ENCODE measurements at places on chromosomes 3 and 15. TPM values are rescaled to one million over a fixed set of nuclear protein-coding genes. Genes with fewer than 3 reads are reported as not detected.

GRCh38 chr3:196656213-196656612, 16.7 kb downstream of the NRROS start:
- no peak for DNase-seq

DNA sequence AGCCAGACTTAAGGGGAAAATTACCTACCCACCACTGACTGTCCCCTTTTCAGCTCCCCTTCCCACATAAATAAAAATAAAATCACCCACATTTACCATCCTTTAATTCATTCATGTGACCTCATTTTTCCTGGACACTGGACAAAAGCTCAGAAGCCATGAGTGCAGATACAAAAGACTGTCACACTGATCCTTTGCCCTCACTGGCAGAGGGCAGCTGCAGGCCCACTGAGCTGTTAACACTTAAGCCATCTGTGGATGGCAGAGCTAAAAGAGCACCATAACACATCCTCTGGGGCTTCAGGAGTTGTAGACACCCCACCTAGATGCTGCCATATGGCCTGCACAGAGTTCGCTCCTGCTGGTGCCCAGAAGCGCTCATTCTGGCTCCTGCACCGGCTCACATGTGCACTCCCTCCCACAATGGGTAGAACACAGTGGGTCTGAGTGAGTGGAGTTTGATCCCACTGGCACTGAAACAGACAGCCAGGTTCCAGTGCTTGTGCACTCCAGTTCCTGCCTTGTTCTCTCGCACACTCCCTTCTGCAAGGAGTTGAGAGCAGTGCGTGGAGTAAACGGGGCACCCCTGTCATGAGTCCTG, 38.8 kb downstream of the EDC3 start:
- DNase-seq, result no peak

DNA sequence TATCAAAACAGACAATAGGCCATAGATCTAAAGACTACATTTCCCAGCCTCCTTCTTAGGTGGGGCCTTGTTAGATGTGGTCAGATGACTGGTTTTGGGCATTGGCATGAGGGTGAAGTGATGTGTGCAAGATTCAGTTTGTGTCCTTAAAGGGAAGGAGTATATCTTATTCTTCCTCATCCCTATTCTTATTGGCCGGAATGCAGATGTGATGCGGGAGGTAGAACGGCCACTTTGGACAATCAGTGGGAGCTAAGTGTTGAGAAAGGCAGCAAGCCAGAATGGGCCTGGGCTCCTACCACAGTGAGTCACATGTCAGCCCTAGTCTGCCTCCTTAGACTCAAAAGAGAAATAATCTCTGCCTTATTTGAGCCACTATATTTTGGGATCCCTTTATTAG, 89.8 kb upstream of the MEX3B start:
- no peak for DNase-seq

- peak; percentile 20 for DNase-seq
Observed at GRCh38 chr15:66740802-66741201, 38.8 kb downstream of the SMAD6 start.

GRCh38 chr3:37814547-37814946, 47.1 kb upstream of the CTDSPL start:
- DNase-seq, result no peak

DNA sequence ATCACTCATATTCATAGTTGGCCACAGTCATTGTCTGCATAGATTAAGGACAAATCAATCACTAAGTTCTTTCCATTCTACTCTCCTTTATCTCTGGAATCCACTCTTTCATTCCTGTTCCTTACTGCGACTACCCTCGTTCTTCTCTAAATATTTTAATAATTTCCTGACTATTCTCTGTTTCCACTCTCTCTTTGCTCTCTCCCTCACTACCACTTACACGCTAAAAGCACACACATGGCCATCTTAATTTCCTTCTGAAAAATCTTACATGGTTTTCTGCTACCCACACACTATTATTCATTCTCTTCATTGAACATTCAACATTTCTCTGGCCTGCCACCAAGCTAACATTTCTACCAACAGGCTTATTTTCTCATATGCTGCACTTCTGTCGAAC, 279.6 kb upstream of the PLSCR5 start:
- DNase-seq, result no peak

DNA sequence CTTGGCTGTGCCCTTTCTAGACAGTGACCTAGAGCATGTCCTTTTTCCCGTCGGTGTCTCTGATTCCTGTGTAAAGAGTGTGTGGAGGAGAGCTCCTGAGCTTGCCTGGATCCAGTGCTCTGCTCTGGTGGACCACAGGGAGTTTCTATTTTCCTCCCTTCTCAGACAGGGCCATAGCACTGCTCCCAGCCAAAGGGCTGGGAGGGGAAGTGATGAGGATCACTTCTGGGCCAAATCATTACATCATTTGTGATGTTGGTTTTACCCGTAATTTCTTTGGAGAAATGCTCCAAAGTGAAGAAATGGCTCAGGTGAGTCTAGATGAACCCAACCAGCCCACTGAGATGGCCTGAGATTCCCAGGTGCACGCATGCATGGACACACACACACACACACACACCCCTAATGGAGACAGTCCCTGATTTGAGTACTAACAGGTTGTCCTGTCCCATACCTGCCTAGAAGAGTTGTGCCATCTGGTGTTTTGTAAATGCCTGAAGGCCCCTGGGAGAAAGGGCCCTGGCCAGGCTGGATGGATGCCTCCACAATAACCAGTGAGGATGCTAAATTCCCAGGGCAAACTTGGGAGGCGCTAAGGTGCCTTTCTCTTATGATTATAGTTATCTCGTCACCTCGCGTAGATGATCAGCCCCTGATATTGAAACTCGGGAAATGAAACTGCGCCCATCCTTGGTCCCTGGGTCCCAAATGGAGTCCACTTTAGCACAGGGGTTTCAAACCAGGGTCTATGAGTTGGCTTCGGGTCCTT, 86.9 kb downstream of the ASB7 start:
- DNase-seq, result no peak

The DUOXA1 gene
- 14.4 TPM for total RNA-seq

The HGD gene
- total RNA-seq, result not detected

The SCN5A gene
- 0.39 TPM for total RNA-seq

The ATP10A gene
- total RNA-seq, result 11.7 TPM

The MAP1A gene
- 14.3 TPM for total RNA-seq

The PRTG gene
- total RNA-seq, result 1.5 TPM

The CILP gene
- total RNA-seq, result 24.4 TPM

The OXTR gene
- 0.59 TPM for total RNA-seq
